ENCODE measurements at places on chromosomes 13 and 19.

DNA sequence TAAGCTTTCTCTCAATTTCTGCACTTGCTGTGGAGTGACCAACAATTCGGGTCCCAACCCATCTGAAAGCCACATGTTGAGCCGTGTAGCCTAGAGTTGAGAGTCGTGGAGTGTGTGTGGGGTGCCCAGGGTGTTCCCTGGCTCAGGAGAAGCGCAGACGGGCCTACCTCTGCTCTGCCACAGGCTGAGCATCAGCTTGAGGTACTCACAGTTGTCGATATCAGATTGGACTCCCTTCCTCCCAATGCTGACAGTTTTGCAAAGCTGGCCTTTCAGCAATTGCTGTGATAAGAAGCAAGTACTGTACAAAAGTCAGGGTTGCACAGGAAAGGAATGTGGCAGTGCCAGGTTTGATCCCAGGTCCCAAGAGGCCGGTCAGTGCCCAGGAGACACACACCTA, 133.4 kb upstream of the SPACA7 start:
- no peak for DNase-seq

GRCh38 chr13:42109957-42110356, 61.5 kb downstream of the DGKH start:
- DNase-seq: no peak

DNA sequence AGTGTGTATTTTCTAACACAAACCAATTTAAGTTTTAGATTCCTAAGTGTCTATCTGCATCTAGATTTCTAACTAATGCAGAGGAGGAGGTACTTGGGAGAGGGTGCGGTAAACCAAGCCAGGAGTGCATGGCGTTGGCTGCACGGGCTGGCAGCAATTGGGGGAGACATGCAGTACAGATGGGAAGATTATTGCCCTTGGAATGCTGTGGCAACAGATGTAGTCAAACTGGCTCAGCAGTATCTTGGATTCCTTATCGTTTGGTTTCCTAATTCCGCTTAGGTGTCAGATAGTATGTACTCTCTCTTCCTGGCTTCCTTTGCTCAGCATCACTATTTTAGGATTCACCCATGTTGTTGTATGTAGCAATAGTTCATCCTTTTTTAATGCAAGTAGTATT, 29.4 kb upstream of the STK24 start:
- no peak for DNase-seq

GRCh38 chr19:56727677-56728076, 56.1 kb upstream of the ZNF835 start:
- DNase-seq: no peak

DNA sequence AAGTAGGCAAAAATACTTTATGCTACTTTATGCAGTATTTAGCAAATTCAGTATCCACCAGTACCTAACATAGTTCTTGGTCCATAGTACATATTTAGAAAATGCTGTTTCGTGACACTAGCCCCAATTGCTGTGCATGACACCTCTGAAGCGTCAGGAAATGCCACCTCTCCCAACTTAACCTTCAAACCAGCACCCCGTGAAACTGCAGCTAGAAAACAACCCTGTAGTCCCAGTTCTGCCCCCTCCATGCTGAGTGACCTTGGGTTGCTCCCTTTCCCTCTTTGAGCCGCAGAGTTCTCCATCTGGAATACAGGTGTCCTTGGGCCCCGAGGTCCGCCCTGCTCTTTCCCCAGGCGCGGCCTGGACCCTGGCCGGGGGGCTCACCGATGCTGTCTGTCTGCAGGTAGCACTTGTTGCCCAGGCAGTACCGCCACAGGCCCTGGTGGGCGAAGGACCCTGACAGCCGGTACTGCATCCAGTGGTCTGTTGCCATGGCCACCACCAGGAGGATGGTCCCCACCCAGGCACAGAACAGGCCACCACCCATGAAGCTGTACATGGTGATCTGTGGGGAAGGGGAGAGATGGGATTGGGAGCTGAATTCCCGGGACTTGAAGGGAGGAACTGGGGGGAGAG, 773 bp downstream of the LIM2 start:
- no peak for DNase-seq

- DNase-seq: no peak
Observed at GRCh38 chr19:453606-454005, 7.2 kb downstream of the SHC2 start.

- DNase-seq: no peak
Observed at GRCh38 chr19:48445256-48445605, 552 bp upstream of the GRWD1 start.

GRCh38 chr19:36638862-36639510, 27.7 kb downstream of the ZNF461 start:
- no peak for DNase-seq

DNA sequence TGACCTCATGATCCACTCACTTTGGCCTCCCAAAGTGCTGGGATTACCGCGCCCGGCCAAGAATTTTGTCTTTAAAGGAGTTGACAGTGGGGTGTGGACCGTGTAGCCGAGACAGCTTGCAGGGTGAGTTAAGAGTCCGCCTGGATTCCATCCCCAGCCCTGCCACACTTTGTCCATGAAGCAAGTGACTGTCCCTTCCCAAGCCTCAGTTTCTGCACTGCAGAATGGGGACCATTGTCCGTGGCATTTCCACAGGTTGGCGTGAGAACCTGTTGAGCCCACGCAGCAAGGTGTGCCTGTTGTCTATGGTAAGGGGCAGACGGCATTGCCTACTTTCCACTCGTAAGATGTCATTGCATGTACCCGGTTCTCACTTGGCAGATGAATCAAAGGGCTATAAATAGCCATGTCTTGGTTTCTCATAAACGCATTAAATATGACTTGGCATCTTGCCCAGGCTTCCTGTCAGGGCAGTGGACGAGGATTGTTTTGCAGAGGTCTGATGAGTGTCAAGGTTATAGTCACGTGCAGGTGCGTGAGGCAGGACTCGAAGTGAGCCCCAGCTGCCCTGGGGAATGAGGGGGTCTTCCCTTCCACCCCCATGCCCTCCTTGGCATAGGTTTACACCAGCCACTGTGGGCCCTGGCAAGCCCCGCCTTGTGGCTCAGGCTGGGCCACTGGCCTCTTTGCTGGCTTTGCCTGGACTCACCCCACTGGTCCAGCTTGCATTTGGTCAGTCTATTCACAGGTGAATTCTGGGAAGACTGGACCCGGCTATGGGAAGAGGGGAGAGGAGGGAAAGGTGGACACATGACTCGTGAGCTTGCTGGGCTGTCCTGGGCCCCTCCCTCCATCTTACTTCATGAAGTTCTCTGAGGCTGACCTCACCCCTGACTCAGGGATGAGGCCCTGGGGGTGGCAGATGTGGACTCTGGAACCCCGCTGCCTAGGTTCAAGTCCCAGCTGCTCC, 14.6 kb downstream of the FAM187B start:
- DNase-seq: peak; percentile 62

- DNase-seq: no peak
Observed at GRCh38 chr13:27401210-27401609, 23.2 kb upstream of the GTF3A start.

DNA sequence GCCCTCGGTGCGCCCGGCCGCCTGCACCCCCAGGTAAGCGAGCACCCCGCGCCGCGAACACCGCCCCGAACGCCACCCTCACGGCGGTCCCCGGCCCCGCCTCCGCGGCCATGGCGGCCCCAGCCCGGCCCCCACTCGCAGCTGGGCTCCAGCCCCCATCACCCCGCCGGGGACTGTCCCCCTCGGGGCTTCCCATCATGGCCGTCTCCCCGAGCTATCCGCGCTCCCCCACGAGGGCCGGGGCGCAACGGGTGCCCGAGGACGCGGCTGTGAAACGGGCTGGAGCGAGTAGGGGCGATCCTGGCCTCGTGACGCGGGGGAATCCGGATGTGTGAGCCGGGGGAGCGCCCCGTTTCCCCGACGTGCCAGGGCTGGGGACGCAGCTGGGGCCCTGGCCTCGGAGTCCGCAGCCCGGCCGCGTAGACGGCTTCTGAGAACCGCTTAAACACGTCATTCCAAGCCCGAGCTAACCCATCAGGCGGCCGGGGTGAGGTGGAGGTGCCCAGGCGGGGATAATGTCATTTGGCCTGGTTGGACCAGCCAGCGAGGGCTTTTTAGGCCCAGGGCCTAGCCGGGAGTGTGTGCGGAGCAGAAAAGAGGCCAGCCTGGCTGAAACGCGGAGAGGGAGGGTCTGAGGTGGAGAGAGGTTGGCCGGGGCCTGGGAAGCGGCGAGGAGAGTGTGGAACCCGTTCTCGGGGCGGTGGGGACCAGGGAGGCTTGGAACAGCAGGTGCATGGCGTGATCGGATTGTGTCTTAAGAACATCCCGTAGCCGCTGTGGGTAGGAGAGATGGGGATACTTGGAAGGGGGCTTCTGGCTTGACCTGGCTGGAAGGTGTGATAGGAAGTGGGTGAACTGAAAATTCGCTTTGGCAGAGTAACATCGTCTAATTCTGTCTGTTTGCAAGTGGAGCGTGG, 550 bp downstream of the CERS4 start:
- DNase-seq: no peak

GRCh38 chr19:8488365-8488764, 14.1 kb downstream of the PRAM1 start:
- no peak for DNase-seq

DNA sequence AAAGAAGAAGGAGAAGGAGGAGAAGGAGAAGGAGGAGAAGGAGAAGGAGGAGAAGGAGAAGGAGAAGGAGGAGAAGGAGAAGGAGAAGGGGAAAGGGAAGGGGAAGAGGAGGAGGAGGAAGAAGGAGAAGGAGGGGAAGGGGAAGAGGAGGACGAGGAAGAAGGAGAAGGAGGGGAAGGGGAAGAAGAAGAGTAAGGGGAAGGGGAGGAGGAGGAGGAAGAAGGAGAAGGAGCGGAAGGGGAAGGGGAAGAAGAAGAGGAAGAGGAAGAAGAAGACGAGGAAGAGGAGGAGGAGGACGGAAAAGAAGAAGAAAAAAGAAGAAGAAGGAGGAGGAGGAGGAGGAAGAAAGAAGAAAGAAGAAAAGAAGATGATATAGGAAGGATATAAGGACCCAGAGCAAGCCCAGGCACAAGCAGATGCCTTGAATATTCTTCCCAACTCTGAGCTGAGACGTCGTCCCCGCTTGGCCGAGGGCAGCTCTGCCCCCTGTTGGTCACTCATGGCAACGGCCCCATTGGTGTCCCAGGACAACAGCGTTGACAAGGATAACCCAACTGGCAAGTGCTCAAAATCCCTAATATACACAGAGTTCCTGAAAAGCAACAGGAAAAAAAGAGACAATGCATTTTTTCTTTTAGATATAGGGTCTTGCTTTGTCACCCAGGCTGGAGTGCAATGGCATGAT, 30.6 kb upstream of the IGSF23 start:
- no peak for DNase-seq

DNA sequence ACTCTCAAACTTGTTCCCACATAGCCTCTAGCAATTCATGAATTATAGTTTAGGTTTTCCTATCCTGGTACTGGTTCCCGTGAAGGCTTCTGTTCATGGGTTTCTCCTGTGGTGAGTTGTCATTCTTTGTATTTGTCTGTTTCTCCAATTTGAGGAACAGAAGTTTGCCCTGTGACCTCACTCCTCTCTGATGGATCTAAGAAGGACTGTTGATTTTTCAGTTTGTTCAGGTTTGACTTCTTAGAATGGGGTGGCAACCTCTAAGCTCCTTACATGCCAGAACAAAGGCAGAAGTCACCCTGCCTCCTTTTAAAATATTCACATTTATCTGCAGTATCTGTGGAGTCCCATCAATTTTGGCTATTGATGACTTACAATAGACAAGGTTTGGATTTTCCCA, 354.0 kb downstream of the SPRY2 start:
- DNase-seq: no peak

GRCh38 chr13:79549355-79550106, 68.6 kb downstream of the NDFIP2 start:
- DNase-seq: no peak

- no peak for DNase-seq
Observed at GRCh38 chr13:106038752-106039151, 496.7 kb downstream of the EFNB2 start.

- no peak for DNase-seq
Observed at GRCh38 chr13:78437781-78438180, 165.6 kb downstream of the POU4F1 start.

DNA sequence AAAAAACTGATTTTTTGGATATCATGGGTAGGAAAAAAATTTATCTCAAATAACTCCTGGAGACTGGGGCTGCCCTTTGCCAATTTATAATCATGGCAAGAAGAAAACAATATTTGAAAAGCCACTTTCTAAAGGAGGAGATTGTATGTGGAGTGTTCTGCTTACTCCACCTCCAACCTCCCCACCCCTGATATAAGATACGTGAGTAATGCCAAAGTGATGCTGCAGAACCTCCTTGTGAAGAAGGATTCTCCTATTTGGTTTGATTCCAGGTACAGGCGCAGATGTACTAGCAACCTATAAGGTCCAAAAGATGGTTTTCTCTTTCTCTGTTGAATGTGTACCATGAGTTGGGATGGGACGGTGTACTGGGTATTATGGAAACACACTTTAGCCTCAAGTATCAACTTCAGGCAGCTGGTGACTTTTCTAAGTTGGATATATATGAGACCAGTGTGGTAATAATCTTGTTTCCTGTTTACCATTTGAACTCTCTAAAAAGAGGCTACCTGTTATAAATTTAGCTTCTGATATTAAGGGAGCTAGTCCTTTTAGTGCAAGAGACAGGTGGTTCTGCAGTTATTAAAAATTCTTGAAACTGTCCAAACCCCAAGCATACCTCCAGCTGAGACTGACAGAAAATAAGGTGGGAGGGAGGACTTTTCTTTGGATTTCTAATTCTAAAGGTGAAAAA, 724.0 kb upstream of the MIR17HG start:
- no peak for DNase-seq

DNA sequence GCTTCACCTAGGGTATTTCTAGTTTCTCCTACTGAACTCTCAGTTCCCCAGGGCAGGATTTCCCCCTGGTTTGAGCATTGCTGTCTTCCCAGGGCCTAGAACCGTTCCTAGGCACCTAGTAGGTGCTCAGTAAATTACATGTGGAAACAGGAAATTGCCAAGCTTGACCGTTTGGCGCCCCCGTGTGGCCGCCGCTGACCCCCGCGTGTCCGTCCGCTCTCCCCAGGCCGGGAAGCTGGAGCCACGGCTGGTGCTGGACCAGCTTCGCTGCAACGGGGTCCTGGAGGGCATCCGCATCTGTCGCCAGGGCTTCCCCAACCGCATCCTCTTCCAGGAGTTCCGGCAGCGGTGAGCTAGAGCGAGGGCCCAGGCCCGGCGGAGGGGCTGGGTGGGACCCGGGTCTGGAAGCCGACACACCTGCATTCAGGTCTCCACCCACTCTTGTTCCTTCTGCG, 55.5 kb downstream of the MYH14 start:
- no peak for DNase-seq

GRCh38 chr13:97403893-97404750, 29.8 kb upstream of the RAP2A start:
- DNase-seq: no peak

DNA sequence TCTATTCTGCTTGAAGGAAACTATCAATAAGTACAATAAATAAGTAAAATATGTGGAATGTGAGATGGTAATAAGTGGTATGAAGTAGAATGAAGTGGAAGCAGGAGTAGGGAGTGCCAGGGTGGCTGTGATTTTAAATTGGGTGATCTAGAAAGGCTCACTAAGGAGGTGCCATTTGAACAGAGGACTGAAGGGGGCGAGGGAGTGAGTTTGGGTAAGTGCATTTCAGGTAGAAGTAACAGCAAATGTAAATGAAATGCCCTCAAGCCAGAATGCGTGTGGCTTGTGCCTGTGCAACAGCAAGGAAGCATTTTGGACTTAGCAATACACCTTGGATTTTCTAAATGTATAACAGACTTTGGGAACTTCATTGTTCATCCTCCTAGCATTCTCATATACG, 77.1 kb downstream of the CCNA1 start:
- DNase-seq: no peak

- DNase-seq: no peak
Observed at GRCh38 chr19:28744943-28745342, 468.0 kb downstream of the UQCRFS1 start.
